ENCODE measurements at places on chromosomes 7 and 10.

DNA sequence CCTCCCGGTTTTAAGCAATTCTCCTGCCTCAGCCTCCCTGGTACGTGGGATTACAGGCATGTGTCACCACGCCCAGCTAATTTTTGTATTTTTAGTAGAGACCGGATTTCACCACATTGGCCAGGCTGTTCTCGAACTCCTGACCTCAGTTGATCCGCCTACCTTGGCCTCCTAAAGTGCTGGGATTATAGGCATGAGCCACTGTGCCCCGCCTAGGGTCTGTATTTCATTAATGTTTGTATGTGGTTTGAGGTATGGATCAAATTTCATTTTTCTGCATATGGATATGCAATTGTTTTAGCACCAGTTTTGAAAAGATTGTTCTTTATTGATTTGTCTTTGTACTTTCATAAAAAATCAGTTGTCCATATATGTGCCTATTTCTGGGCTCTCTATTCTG is 26.0 kb downstream of the CYP26A1 start:
- no peak for DNase-seq

GRCh38 chr7:68787566-68787965 is 810.7 kb upstream of the AUTS2 start:
- DNase-seq, result no peak

GRCh38 chr7:113320419-113320818 is 202.1 kb upstream of the SMIM30 start:
- no peak for DNase-seq

- DNase-seq, result no peak
Measured at GRCh38 chr7:28823582-28823981, 134.5 kb downstream of the TRIL start.

DNA sequence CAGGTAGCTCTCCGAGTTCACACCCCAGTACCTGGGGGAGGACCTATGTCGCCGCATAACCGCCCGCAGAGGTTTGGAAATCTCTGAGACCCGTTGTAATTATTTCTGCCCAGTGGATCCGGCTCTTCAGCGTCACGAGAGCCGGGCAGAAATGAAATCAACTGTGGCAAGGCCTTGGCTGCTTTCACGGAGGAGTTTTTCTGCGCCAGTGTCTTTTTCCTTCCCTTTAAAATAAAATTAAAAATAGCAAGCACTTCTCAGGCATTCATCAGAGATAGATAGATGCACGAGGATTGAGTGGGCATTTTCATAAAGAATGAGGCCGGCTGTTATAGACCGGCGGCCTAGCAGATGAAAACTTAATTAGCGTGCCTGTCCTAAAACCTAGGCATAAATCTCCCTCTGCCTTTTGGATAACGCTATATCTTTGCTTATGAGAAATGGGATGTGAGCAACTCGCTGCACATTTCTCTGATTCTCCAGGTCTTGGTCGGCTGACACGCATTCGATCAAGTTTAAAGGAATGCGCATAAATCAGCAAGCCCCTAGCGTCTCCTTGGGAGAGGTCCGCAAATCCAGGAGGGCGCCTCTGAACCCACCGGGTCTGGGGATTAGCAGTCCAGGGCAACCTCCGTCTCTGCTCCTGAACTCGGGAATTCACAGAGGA is 6.4 kb downstream of the HOXA13 start:
- DNase-seq, result peak; percentile 51

DNA sequence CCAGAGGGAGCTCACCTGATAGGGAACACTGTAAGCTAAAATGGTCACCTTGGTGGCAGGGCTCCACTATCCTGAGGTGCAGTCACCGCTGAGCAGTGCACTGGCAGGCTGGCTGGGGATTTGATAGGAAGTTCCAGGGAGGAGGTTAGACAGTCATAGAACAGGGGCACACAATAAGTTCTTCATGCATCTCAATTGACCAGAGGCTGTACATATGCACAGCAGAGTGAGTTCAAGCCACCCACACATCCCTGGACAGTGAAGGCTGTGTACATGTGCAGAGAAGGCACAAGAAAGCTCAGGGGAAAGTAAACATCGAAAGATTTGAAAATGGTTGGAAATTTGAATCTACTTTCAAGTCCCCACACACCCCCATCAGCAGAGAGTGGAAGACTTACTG is 13.9 kb downstream of the PRTFDC1 start:
- no peak for DNase-seq

- no peak for DNase-seq
Measured at GRCh38 chr7:156579566-156579965, 61.0 kb upstream of the RNF32 start.

GRCh38 chr7:78718212-78718611 is 735.3 kb downstream of the MAGI2 start:
- no peak for DNase-seq

DNA sequence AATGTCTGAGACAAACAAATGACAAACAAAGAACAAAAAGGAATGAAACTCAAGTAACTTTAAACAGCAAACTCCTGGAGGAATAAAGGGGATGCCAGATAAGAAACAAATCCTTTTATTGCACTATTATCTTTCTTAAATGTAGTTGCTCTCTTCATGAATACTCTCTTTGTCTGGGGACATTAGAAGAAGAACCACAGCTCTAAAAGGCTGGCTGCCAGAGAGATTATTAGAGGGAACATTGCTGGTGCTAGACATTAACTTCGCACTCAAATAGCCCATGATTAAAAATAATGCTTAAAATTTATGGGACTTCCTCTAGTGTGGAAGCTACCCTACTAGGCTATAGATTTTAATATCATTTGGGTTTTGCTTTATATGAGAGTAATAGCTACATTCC is 1330.4 kb downstream of the XPNPEP1 start:
- no peak for DNase-seq

- peak; percentile 8 for DNase-seq
Measured at GRCh38 chr10:131818510-131819234, 82.1 kb upstream of the PPP2R2D start.

DNA sequence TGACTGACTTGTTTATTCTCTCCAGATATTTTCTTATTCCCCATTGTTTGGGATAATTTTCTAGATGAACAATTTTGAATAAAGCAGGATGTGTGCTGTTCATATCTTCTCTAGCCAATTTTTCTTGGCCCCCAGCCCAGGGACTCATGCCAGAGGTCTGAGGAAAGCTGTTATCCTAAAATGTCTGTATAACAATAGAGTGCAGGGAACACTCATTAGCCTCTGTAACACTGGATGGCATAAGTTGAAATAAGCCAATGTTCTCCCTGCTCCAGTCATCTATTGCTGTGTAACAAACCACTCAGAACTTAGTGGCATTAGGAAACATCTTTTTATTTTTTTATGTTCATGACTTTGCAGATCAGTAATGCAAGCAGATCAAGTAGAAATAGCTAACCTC is 121.7 kb upstream of the TRIM24 start:
- no peak for DNase-seq

DNA sequence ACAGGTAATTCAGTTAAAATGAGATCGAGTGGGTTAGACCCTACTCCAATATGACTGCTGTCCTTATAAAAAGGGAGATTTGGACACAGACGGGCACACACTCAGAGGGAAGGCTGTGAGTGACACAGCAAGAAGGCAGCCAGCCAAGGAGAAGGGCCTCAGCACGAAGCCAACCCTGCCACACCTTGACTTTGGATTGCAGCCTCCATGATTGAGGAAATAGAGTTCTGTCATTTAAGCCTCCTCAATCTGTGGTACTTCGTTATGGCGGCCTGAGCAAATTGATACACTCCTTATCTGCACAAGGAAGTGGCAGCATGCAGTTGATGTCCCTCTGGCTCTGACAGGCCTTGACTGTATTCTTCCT is 43.8 kb downstream of the SH2D4B start:
- DNase-seq, result no peak

DNA sequence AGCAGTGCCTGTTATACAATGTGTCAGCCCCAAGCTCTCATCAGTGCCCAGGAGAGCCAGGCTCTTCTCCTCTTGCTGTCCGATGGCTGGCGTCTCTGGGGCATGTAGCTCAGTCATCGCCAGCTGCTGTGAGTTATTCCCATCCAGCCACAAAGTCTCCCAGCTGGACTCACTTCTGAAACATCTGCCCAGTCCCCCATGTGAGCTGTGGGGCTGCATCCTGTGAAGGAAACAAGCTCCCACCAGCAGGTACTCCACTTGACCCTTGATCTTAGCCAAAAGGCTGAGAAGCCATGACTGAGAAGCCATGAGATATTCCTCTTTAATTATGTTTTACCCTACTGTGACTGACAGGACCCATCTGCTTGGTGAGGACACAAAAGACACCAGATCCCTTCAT is 212.7 kb upstream of the IGFBP3 start:
- no peak for DNase-seq

GRCh38 chr7:121030308-121030707 is 41.8 kb downstream of the CPED1 start:
- DNase-seq, result no peak

DNA sequence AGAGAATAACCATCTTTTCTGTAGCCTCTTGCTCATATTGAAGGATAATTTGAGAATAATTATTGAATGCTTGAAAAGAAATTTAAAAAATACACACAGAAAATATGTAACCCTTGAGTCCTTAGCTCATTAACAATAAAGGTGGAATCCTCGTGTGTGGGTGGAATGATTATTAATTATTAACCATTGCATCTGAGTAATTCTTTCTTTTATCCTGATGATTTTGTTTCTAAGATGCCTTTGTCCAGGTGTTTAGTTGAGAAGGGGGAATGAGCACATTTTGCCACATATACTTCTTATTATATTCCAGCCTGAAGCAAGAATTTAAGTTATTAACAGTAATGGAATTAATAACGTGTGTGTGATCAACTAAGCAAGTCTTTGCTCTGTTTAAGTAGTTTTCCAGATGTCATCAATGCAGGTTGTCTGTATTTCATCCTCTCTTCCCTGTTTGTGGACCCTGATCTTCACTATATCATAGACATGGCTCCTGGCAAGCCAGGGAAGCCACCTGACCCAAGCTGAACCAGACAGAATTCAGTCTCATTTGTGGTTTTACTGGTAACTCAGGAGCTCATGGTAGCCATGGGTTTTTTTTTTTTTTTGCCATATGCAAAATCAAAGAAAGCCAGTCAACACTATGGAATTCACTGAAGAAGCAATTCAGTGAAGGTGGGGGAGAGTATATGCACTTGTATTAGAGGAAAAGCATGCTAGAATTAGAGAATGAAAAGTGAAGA is 144.3 kb downstream of the KIF20B start:
- DNase-seq, result no peak

GRCh38 chr10:100866575-100867098 is 46.1 kb upstream of the SLF2 start:
- DNase-seq, result peak; percentile 69

GRCh38 chr7:108417926-108418325 is 38.3 kb downstream of the NRCAM start:
- DNase-seq, result no peak

DNA sequence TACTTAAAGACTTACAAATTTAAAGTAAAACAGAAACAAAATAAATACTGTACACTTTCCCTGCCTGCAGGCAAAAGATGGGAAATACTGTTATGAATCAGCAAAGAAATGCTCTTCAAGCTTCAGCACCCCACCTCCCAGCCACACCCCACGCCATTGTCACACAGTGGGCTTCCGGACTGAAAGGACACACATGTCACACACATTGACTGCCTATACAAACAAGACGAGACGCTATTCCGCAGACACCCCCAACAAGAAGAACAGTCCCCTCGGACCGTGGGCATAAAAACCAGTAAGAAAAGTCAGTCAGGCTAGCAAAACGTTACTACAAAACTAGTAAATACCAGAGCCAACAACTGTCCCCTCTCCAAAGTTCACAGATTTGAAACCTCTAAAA is 22.2 kb upstream of the PARP12 start:
- DNase-seq, result no peak

GRCh38 chr10:78543749-78544362 is 510.2 kb downstream of the RPS24 start:
- no peak for DNase-seq

DNA sequence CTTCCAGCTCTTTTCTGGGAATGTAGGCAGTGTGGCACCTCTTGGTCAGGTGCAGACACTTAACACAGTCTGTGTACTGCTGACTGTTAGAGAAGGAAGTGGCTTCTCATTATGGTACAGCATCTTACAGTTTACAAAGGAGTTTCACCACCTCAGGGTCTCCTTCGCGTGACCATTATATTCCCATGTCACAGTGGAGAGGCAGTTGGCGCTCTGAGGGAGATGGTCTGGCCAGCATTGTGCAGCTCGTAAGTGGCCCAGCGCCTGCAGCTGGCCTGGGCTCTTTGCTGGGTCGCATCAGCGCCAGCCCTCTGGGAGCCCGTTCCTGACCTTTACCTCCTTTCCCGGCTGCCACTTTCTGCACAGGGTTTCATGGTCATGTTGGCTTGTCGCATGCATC is 15.4 kb downstream of the TSPAN15 start:
- DNase-seq, result no peak

GRCh38 chr7:80614851-80615271 is 23.6 kb upstream of the CD36 start:
- DNase-seq, result no peak

DNA sequence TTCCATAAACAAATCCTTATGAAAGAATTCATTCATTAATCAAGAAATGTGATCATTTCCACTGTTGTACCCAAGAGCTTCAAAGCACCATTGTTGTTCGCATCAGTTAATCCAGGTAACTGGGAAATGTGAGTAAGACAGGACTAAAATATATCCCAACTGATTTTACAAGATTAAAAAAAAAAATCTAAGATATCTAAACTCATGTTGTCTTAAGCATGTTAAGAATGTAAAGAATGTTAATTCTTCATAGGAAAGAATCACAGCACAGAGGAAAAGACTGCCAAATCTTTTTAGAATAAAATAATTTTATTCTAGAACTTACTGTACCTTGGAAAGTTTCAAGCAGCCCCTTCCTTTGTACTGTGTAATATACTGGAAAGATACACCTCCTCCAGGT is 16.4 kb downstream of the FZD1 start:
- DNase-seq, result no peak

- DNase-seq, result no peak
Measured at GRCh38 chr7:119415682-119416081, 857.3 kb upstream of the KCND2 start.

DNA sequence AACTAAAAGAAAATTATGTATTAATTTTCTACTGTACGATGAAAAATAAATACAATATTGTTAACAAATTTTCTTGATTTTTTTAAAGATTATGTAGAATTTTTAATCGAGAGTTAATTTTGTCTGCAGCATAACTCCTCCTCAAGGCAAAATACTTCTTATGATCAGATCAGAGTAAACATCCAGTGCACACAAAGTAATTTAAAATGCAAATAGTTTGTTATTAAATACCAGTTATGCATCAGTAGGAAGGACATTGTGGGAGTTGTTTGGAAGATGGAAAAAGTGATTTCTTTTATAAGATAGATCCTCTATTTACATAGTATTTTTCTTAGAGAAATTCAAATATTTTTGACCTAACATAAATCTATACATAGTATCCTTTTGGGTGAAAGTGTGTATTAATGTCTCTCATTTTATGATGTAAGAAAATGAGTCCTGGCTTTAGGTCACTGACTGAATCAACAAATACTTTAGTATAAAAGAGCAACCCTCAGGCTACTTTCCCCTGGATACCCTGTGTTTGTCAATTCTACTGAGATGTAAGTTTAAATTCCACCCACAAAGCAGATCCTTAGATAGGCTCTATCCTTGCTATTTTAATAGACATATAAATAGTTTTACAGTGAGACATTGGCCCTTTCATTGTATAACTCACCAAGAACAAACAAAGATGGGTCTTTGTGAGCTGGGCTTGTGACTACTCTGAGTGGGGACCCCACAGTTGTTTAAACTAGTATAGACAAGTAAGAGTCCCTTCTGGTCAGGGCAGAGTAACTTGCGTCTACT is 1133.7 kb downstream of the GATA3 start:
- DNase-seq, result no peak

GRCh38 chr7:99792967-99793366 is 9.0 kb upstream of the CYP3A4 start:
- no peak for DNase-seq

Data from WTC11 (cell line).